ENCODE measurements at places on chromosomes 3 and 15.

DNA sequence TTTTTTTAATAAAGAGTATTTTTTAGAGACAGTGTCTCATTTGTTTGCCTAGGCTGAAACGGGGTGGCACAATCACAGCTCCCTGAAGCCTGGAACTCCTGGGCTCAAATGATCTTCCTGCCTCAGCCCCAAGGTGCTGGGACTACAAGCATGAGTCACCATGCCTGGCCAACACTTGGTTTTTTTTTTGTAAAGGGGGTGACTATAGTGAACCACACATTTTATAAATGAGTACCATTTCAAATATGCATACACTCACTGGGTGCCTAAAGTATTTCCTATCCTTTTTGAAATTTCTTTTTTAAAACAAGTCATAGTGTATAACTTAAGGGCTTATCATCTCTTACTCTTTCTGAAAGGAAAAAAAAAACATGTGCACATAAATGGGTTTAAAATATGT lies 325.2 kb upstream of the MEIS2 start:
- no peak for DNase-seq

- no peak for DNase-seq
Observed at GRCh38 chr15:99122831-99123712, 18.2 kb downstream of the SYNM start.

- DNase-seq: no peak
Observed at GRCh38 chr3:81891055-81891895, 129.8 kb upstream of the GBE1 start.

GRCh38 chr15:82680200-82681102 lies 29.2 kb downstream of the AP3B2 start:
- no peak for DNase-seq

DNA sequence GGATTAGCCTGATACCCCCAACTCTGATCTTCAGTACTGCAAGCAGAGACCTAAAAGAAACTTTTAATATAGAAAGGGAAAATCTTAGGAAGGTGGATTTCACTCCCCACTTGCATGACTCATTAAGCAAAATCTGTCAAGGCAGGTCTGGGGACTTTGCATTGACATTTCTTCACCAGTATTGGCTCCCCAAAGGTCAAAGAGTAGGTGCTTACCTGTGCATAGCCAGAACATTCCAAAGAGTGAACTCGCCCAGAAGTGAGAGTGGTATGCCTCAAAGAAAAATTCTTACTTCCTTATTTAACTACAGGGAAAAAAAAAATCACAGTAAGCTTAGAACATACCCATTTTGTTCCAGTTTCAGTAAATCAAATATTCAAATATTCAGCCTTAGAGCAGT lies 140.9 kb upstream of the TP63 start:
- DNase-seq: no peak

GRCh38 chr3:15666277-15666676 lies 64.7 kb downstream of the BTD start:
- no peak for DNase-seq

GRCh38 chr3:178671791-178672190 lies 135.6 kb downstream of the KCNMB2 start:
- no peak for DNase-seq

- DNase-seq: peak; percentile 28
Observed at GRCh38 chr3:121834157-121834670, 646 bp downstream of the IQCB1 start.

All from suppressor macrophage treated with lipopolysaccharide for 4 hours (primary cell).